Epithelial cell of proximal tubule (primary cell): ENCODE measurements at places on chromosomes 1 and 21. TPM values are rescaled to one million over a fixed set of nuclear protein-coding genes. Genes with fewer than 3 reads are reported as not detected.
A peak's percentile ranks its signal among the peaks of the same experiment; 100 is the strongest.

DNA sequence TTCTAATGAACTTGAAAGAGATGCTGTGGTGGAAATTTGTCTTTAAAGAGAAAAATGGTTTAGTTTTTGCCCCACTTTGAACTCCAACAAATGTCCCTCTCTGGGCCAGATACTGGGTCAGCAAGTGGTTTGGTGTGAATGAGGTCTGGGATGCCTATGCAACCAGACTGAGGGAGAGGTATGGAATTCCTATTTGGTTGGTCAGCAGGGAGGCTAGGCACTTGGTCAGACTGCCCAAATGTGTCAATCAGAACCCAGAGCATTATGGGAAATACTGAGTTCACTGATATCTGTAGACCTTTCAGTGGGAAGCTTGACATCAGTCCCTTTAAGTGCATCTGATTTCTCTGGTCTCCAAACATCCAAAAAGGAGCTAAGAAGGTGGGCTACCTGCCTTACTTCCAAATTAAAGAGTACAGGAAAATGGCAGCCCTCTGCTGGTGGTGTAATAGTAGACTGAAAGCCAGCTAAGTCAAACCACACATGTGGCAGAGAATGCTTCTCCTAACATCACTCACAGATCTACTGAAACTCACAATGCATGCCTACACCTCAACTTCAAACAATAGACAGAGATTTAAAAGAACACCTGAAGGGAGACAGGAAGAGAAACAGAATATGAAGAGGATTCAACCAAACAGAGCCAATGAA is 510.1 kb downstream of the PLA2G4A start:
- no peak for DNase-seq

GRCh38 chr1:37509181-37509580 is 5.4 kb downstream of the MEAF6 start:
- no peak for DNase-seq

- DNase-seq = no peak
Measured at GRCh38 chr1:209876078-209876800, 48.5 kb downstream of the UTP25 start.

DNA sequence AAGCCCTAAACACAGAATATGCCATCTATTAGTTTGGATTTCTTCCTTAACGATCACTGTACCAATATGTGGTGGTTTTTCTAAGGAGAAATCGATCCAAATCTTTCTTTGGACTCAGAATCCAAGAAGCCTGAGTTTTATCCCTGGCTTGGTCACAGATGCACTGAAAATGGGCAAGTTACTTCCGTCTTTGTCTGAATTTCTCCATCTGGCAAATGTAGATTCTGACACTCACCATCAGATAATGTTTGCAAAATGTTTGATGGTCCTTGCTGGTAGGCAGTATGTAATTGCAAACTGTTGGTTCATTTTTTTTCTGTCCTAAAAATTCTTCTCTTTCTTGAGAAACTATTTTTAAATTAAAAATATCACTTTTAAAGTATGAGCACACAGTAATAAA is 115.0 kb downstream of the TSEN15 start:
- no peak for DNase-seq

DNA sequence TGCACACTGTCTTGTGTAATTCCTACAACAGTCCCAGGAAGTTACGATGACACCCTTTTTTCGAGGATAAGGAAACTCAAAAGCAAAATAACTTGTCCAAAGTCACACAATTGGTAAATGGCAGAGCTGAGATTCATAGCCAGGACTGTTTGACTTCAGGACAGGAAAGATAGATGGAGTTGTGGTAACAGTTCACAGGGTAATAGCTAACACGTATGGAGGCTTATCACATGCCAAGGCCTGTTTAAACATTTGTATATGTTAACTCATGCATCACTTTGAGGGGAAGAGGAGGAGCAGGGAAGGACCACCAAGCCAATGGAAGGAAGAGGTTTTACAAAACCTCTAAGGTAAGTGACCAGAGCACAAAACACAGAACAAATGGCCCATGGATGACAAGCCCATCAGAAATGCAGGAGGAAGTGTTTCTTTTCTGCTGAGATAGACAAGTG is 2.8 kb downstream of the DHCR24 start:
- DNase-seq = no peak

- DNase-seq = no peak
Measured at GRCh38 chr1:24925963-24926362, 4.1 kb downstream of the RUNX3 start.

GRCh38 chr21:29418813-29419212 is 120.1 kb downstream of the BACH1 start:
- no peak for DNase-seq

DNA sequence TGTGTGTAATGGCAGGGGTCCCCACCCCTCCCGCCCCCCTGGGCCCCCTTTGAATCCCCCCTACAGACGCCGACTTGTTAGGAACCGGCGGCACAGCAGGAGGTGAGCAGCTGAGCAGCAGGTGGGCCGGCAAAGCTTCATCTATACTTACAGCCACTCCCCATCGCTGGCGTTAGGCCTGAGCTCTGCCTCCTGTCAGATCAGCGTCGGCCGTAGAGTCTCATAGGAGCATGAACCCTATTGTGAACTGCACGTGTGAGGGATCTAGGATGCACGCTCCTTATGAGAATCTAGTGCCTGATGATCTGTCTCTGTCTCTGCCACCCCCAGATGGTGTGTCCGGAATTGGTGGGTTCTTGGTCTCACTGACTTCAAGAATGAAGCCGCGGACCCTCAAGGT is 14.9 kb upstream of the VPS26C start:
- DNase-seq = no peak

- DNase-seq = no peak
Measured at GRCh38 chr1:54516249-54516920, 31.6 kb upstream of the ACOT11 start.

GRCh38 chr1:86305731-86306130 is 90.4 kb downstream of the ODF2L start:
- no peak for DNase-seq

DNA sequence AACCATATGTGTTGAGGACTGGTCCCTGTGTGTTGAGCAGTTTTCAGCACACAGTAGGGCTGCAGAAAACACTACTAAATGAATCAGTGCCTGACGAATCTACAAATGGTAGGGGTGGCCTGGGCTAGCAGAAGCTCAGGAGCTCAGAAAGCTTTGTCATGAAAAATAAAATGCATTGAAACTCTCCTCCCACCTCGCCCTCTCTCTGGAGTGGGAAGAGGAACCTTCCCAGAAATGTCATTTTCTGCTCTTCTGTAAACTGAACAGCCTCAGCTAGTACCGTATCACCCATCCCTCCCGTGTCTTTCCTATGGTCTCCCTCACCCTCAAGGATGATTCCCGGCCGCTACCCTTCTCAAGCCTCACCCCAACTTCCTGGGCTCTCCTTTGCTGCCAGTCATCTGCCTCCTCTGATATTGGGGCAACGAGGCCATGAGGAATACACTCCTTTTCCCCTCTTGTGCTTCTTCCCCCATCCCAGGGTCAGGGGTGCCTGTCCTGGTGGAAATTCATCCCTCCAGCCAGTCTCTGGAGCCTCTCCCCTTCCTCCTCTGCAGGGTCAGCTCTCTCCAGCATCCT is 734.5 kb downstream of the PTPRU start:
- no peak for DNase-seq

- no peak for DNase-seq
Measured at GRCh38 chr1:117586747-117587498, 18.9 kb upstream of the TENT5C start.

GRCh38 chr1:101131239-101131843 is 105.5 kb upstream of the S1PR1 start:
- DNase-seq = no peak

DNA sequence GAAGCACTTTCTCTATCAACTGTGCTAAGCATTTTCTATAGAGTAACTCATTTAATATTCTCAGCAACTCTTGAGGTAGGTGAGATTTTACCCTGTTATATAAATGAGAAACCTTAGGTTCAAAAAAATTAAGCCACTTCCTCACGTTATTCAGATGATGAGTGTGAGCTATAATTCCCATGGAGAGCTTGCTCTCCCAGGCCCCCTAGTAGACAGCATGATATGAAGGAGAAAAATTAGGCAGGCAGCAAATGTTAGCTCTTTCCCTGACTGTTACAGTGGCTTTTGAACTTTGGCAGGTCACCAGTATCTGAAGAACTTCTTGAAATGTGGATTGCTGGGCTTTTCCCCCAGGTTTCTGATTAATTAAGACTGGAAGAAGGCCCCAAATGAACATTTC is 753.1 kb downstream of the NCAM2 start:
- no peak for DNase-seq

GRCh38 chr1:87180682-87181081 is 148.0 kb upstream of the LMO4 start:
- DNase-seq = no peak

- DNase-seq = peak; percentile 20
Measured at GRCh38 chr1:69947837-69948236, 257.5 kb downstream of the LRRC40 start.

GRCh38 chr1:228036701-228037231 is 30.0 kb downstream of the WNT3A start:
- no peak for DNase-seq

DNA sequence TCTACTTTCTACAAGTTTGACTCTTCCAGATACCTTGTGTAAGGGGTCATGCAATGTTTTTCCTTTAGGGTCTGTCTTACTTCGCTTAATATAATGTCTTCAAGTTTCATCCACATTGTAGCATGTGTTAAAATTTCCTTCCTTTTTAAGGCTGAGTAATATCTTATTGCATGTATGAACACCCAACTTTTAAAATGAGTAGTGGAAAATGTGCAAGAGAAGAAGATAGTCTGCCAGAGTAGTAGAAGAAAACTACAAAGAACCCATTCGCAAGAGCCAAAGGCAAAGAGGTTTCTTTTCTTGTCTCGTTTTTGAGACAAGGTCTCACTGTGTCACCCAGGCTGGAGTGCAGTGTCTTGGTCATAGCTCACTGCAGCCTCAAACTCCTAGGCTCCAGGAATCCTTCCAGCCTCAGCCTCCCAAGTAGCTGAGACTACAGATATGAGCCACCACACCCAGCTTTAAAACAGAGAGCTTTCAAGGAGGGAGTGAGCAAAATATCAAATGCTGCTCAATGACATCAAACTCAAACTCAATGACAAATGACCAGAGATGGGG is 9.4 kb downstream of the IL23R start:
- no peak for DNase-seq

DNA sequence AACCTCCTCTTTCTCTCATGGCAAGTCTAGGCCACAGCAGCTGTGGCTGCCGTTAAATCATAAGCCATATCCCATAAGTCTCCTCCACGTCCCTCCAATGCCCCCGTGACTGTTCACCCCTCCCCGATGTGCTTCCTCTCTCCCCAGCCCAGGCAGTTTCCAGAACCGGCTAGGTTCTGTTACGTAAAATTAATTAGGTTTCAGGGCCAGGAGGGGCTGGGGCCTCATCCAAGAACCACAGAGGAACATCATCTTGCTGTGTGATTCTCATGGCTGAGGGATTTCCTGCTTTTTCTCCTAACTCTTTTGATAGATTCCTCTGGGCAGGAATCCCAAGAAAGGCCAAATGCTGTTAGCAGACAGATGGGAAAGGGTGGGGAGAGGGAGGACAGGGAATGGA is 141.8 kb upstream of the AJAP1 start:
- no peak for DNase-seq

DNA sequence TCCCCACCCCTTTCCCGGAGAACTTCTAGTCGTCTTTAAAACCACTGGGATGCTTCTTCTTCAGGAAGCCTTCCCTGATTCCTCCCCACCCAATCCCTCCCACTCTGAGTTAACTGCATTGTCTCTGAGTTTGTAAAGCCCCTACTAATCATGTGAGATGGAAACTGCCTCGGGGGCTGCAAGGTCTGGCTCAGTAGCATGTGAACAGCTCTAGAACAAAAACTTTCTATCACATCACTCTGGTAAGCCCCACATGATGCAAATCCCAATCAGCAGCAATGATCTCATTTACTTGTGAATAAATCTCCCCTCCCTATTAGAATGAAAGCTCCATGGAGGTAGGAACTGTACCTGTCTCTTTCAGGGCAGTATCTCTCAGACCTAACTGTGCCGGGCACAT is 141.0 kb upstream of the JUN start:
- DNase-seq = no peak

DNA sequence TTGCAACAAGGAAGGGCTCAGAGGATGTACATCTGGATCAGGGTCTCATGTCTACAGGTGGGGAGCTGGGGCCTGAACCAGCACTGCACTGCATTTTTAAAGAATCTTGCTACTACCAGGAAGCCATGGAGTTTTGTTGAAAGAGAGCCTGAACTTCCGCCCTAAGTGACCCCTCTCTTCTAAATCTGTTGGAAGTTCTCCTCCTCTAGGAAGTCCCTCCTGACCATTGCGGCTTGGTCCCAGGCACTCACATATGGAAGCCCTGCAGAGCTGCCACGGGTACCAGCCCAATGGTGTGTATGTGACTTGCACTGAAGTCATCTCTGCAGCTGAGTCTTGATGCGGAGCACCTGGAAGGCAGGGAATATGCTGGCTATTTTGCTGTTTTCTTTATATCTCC is 192.0 kb upstream of the GALNT2 start:
- no peak for DNase-seq

DNA sequence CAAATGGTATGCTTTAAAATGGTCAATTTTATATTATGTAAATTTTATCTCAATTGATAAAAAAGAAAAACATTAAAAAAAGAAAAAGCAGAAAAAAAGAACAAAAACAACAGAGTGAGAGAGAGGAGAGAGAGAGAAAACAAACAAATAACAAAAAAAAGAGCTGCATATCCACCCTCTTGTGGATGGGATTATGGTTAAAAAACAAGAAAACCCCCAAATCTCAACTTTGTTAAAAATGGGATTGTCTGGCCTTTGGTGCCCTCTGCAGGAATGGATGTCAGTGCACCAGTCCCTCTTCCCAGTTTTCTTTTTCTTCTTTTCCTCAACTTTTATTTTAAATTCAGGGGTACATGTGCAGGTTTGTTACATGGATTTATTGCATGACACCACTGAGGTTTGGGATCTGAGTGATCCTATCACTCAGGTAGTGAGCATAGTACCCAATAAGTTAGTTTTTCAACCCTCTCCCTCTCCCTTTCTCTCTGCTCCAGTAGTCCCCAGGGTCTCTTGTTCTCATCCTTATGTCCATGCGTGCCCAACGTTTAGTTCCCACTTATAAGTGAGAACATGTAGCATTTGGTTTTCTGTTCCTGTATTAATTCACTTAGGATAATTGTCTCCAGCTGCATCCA is 28.1 kb downstream of the RNF187 start:
- no peak for DNase-seq

- DNase-seq = peak; percentile 76
Measured at GRCh38 chr1:184866991-184867788, 107.1 kb downstream of the NIBAN1 start.

Gene FMOD
- 0.07 and 0.17 TPM in 2 replicates for total RNA-seq

Gene CFHR2
- total RNA-seq = not detected in 2 replicates

Gene DISP1
- total RNA-seq = 2.3 and 3.8 TPM in 2 replicates

Gene TMEM269
- not detected in 2 replicates for total RNA-seq

Gene VCAM1
- 14.0 and 49.2 TPM in 2 replicates for total RNA-seq

Gene TRAF3IP3
- total RNA-seq = not detected in 2 replicates

Gene ENAH
- total RNA-seq = 37.7 and 39.0 TPM in 2 replicates

Gene AIRE
- not detected in 2 replicates for total RNA-seq

Gene CYP2J2
- total RNA-seq = 4.3 and 4.6 TPM in 2 replicates

Gene CD5L
- not detected in 2 replicates for total RNA-seq

Gene GNG5
- total RNA-seq = 109 and 112 TPM in 2 replicates
